BJ (cell line): ENCODE measurements at places on chromosomes 1 and 21.
A peak's percentile ranks its signal among the peaks of the same experiment; 100 is the strongest.

DNA sequence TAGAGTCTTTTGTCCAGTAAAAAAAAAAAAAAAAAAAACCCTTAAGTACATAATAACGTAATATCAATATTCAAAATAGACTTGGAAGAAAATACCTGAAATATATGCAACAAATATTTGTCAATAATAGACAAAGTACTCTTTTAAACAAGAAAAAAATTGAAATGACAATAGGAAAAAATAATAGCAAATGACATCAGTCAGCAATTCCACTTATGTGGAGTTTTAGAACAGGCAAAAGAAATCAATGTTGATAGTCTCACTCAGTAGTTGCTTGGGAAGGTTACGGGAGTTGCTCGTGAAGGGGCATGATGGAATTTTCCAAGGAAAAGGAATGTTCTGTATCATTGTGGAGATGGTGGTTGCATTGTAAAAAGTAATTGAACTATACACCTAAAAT lies 16.9 kb downstream of the LYPLAL1 start:
- DNase-seq = no peak

- DNase-seq = no peak
Measured at GRCh38 chr1:186146974-186147373, 228.1 kb downstream of the TPR start.

- no peak for DNase-seq
Measured at GRCh38 chr21:31426235-31426797, 82.3 kb upstream of the TIAM1 start.

GRCh38 chr21:17597680-17598079 lies 15.0 kb downstream of the BTG3 start:
- DNase-seq = no peak

GRCh38 chr1:215292932-215293331 lies 210.4 kb downstream of the KCNK2 start:
- no peak for DNase-seq

GRCh38 chr1:185965870-185966269 lies 231.7 kb downstream of the HMCN1 start:
- DNase-seq = peak; percentile 35

DNA sequence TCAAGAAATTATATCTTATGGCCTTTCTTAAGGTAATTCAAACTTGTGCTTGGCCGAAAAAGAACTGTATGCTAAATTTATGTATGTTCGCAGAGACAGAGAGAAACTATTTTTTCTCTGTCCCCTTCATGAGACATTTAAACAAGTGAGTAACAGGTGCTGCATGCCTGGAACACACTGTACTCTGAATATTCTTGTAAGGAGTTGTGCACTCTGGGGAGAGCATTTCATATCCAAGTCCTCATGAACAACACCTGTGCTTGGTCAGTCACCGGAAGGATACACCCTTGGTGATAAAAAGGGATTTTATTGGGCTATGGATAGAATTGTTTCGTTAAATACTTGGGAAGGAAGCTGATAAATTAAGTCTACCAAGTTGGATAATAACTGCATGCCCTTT lies 220.8 kb upstream of the NRIP1 start:
- no peak for DNase-seq

DNA sequence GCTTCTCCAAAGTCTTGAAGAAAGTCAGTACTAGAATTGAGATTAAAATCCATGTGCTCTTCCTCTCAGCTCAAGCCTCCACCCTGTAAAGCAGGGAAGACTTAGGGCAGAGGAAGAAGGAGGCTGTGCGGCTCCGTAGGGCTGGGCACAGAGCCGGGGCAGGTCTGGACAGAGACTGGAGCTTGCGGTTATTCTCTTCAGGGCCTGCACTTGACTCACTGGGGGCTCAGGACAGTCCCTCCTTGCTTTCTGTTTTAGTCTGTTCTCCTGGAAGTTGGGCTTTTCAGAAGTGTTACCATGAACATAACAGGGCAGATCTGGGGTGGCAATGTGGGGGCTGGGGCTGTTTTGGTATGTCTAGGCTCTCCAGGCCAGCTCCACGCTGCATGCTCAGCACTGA lies 21.6 kb upstream of the TRABD2B start:
- no peak for DNase-seq

GRCh38 chr1:85450832-85451231 lies 14.1 kb downstream of the DDAH1 start:
- no peak for DNase-seq
